ENCODE measurements at places on chromosomes 7 and 10. TPM values are rescaled to one million over a fixed set of nuclear protein-coding genes. Genes with fewer than 3 reads are reported as not detected.

HUS1 gene
- 34.3 TPM for polyA plus RNA-seq

NUTM2D gene
- not detected for polyA plus RNA-seq

C7orf33 gene
- not detected for polyA plus RNA-seq

SPDYE6 gene
- 0.16 TPM for polyA plus RNA-seq

OPALIN gene
- polyA plus RNA-seq, result not detected

GTF2IRD1 gene
- 0.16 TPM for polyA plus RNA-seq

ZMIZ1 gene
- polyA plus RNA-seq, result 2.2 TPM

BHLHA15 gene
- polyA plus RNA-seq, result not detected

SORBS1 gene
- polyA plus RNA-seq, result 0.33 TPM

CCDC172 gene
- polyA plus RNA-seq, result not detected

SLC26A4 gene
- polyA plus RNA-seq, result not detected

FAM25A gene
- polyA plus RNA-seq, result not detected

CNOT4 gene
- 13.2 TPM for polyA plus RNA-seq

OR2A2 gene
- polyA plus RNA-seq, result not detected

CEP55 gene
- polyA plus RNA-seq, result 4.6 TPM

CALML5 gene
- not detected for polyA plus RNA-seq

NUDT13 gene
- 0.69 TPM for polyA plus RNA-seq

CFAP69 gene
- not detected for polyA plus RNA-seq

ZNF467 gene
- polyA plus RNA-seq, result 0.76 TPM

ZNF425 gene
- polyA plus RNA-seq, result 1.4 TPM

PKD2L1 gene
- polyA plus RNA-seq, result not detected

HTR5A gene
- not detected for polyA plus RNA-seq

C7orf57 gene
- polyA plus RNA-seq, result not detected

LIPF gene
- not detected for polyA plus RNA-seq

PNLIPRP2 gene
- polyA plus RNA-seq, result not detected

ASB15 gene
- polyA plus RNA-seq, result not detected

NFE2L3 gene
- polyA plus RNA-seq, result 12.8 TPM

MRC1 gene
- 1.6 TPM for polyA plus RNA-seq

WASHC2A gene
- 10.5 TPM for polyA plus RNA-seq

CYP3A5 gene
- 0.72 TPM for polyA plus RNA-seq

TYW1B gene
- 0.76 TPM for polyA plus RNA-seq

WNT8B gene
- polyA plus RNA-seq, result not detected

WNT2 gene
- not detected for polyA plus RNA-seq

OIT3 gene
- polyA plus RNA-seq, result not detected

SCART1 gene
- 0.29 TPM for polyA plus RNA-seq

OR13A1 gene
- polyA plus RNA-seq, result not detected

TBATA gene
- polyA plus RNA-seq, result not detected
